ENCODE measurements at places on chromosomes 2 and 18.

DNA sequence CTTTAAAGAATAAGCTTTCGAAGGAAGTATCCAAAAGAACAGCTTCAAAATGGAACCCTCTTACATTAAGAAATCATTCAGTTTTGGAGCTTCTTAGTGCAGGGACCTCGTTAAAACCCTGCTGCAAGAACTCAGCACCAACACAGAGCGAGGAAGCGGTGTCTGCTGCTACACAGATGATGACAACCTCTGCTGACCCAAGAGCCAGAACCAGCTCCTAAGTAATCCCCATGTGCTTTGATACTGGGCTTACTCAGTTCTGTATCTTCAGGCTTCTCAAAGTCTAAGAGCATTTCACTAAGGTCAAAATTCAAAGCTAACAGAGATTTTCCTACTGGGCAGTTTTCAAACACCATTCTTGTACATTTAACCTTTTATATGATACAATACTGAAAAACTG, 194.6 kb downstream of the STK39 start:
- no peak for DNase-seq

GRCh38 chr2:48525269-48525943, 4.5 kb upstream of the STON1 start:
- DNase-seq, result no peak

DNA sequence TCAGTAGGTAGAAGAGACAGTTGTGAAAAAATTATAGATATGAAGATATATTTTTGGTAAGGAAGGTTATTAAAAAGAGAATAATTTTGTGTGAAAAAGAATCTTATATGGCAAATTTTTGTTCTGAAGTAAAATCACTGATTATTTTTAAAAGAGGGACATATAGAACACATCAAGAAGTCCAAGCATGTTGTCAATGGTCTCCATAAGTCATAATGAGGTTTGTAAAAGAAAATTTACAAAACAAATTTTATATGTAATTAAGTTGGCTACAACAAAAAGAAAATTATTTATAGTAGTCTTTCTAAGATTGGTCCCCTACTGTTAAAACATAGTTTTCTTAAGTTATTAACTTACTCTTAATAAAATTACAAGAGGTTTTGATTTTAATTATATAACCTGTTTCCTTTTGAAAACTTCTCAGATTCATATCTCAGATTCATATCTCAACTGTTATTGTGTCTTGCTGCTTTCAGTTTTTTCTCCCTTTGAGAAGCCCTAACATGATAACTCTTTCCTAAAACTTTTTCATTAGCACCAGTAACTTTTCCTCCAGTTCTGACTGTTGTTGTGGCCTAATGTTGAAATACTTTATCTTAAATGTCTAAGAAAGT, 81.2 kb downstream of the SH3YL1 start:
- no peak for DNase-seq

DNA sequence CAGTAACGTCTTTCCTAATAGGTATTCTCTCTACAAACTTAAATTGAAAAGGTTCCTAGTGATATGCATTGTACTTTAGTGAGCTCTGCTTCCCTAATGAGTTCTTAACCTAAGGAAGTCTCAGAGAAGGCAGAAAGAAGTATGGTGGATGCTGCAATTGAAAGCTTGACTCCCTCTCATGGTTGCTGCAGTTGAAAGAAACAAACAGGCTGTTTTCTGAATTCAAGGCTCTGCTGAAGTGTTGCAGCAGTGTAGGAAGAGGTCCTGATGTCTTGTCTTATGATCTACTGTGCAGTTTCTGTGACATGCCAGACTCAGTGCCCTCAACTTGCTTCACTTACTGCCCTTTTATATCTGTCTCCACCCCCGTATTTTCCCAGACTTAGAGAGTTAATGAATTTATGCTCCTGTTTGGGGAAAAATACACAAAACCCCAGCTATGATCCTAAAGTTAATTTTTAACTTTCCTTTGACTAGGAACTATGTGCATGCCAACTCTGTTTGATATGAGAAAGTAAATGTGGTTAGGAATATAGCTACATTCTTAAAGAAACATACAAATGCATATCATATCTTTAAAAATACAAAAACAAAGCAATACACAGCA, 655.3 kb upstream of the FAM98A start:
- no peak for DNase-seq

GRCh38 chr2:9099341-9099751, 95.9 kb upstream of the MBOAT2 start:
- DNase-seq, result peak; percentile 55

- DNase-seq, result no peak
These were observed 21.9 kb upstream of the SLC35F6 start for GRCh38 chr2:26742048-26742770.

GRCh38 chr2:181203916-181204315, 223.5 kb downstream of the UBE2E3 start:
- DNase-seq, result peak; percentile 7

GRCh38 chr2:71071681-71072398, 3.4 kb downstream of the NAGK start:
- no peak for DNase-seq

- no peak for DNase-seq
These were observed 102.6 kb downstream of the PLB1 start for GRCh38 chr2:28598484-28598883.

GRCh38 chr2:28643911-28644334, 107.7 kb upstream of the PPP1CB start:
- peak; percentile 62 for DNase-seq

- no peak for DNase-seq
These were observed 39.1 kb downstream of the CRACDL start for GRCh38 chr2:98896944-98897343.

GRCh38 chr18:45571195-45571594, 44.1 kb upstream of the SLC14A2 start:
- no peak for DNase-seq

- DNase-seq, result no peak
These were observed 25.5 kb downstream of the CYRIA start for GRCh38 chr2:16640001-16640700.

DNA sequence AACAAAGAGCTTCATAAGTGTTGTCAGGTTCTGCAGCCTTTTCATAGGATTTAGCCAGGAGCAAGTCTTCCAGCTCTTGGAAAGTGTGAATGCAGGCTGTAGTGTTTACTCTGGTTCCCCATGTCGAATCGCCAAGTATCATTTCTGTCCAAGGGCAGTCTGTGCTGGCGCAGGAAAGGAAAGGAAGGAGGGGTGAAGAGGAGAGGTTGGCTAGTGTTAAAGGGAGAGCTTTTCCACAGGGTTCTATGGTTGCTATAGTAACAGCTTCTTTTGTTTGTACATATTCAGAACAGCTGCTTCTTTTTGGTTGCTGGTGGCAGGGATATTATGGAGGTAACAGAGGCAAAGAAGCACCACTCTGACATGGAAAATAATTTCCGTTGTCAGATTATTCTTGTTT, 69.9 kb downstream of the KCNH7 start:
- no peak for DNase-seq

DNA sequence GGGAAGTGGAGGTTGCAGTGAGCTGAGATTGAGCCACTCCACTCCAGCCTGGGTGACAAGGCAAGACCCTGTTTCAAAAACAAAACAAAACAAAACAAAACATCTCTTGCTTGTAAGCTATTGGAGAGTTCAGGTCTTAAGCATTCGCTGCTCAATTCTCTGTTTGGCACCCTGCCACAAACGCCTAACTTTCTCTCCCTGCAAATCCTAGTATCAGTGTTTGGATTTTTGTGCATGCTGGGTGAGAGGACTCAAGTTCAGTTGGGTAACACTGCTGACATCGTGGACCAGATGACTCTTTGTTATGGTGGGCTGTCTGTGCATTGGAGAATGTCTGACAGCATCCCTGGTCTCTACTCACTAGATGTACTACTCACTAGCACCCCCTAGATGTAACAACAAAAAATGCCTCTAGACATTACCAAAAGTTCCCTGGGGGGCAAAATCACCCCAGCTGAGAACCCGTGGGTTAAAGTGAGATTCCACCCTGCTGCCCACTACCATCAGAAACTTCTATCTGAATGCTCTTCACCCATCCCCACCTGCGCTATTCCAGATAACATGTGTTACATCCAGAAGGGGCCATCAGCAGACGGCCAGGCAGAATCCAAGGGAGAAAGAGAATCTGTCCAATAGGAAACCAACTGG, 50.9 kb downstream of the CACNB4 start:
- DNase-seq, result no peak

DNA sequence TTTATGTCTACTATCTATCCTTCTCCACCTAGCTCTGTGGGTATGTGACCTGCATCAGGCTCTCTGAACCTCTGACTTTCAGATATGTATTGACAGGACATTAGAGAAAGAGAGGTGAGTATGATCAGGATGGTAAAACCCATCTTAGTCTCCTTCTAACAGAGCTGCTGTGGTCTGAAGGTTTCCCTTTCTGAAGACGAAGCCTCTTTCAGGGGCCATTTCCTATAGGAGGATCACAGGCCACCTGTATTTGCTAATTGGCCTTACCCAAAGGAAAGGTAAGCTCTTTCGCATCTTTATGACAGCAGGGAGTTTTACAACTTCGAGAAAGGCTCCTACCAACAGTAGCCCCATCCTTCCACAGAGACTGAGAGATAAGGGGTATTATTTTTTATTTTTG, 442.9 kb downstream of the KCNJ3 start:
- no peak for DNase-seq

DNA sequence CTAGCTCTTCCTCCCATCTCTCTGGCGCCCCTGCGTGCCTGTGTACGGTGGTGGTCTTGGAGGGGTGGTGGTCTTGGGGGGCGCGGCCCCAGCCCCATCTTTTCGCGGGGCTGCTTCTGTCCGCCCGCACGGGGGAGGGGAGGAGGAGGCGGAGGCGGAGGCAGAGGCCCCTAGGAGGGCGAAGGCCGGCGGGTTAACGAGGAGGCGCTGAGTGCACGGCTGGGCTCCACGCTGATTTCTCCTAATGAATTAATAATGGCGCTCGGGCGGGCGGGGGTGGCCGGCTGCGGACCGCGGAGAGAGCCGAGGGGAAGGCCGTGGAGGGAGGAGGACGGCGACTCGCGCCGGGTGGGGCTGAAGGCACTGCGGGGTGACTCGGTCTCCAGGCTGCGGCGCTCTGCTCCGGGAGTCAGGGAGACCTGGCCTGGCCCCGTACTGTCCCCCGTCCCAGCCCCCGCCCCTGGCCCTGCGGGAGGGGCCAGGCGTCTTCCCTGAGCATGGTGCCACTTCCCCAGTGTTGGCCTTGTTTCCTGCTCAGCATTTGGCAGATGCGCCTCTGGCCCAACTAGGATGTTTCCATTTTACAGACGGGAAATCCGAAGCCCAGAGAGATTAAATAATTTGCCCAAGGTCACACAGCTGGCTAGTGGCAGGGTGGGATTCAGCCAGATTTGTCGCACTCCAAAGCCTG, 6.0 kb downstream of the GAREM2 start:
- peak; percentile 61 for DNase-seq

DNA sequence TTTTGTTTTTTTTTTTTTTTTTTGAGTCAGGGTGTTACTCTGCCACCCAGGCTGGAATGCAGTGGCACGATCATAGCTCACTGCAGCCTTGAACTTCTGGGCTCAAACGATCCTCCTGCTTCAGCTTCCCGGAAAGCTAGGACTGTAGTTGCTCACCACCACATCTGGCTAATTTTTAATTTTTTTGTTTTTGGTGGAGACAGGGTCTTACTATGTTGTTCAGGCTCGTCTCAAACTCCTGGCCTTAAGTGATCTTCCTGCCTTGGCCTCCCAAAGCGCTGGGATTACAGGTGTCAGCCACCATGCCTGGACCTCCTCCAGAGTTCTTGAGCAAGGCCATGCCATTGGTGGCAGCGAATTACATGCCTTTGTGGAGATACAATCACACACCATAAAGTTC, 35.2 kb downstream of the ASB1 start:
- no peak for DNase-seq

- DNase-seq, result no peak
These were observed 46.0 kb upstream of the SEC11C start for GRCh38 chr18:59093668-59094067.

DNA sequence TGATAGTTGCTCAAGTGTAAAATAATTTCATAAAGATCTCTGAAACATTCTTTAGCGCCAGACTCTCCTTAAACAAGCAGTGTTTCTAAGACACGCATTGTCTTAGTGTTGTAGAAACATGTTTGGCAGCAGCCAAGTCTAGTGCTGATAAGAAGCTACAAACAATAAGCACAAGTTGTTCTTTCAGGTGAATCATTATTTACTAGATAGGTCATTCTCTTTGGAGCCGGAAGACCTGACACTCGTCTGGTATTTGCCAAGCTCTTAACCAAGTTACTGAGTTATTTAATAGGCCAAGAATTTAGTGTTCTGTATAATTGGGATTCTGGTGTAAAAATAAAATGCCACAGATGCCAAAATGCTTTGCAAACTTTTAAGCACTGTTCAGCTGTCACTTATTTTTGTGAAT, 852.1 kb downstream of the CPS1 start:
- peak; percentile 16 for DNase-seq

- DNase-seq, result no peak
These were observed 226.0 kb downstream of the TFCP2L1 start for GRCh38 chr2:121058852-121059558.

DNA sequence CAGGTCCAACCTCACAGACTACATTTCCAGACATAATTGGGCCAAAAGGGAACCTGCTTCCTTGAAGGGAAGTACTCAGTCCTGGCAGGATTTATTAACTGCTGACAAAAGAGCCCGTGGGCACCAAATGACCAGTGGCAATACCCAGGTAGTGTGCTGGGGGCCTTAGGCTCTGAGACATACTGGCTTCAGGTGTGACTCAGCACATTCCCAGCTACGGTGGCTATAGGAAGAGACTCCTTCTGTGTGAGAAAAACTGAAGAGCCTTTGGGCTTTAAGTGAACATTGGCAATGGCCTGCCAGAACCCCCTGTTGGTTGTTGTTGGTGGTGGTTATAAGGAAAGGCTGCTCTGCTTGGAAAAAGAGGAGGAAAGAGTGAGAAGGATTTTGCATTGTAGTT, 401.8 kb downstream of the KCNJ3 start:
- DNase-seq, result no peak

- DNase-seq, result no peak
These were observed 5.4 kb downstream of the KLHL14 start for GRCh38 chr18:32767400-32767799.

DNA sequence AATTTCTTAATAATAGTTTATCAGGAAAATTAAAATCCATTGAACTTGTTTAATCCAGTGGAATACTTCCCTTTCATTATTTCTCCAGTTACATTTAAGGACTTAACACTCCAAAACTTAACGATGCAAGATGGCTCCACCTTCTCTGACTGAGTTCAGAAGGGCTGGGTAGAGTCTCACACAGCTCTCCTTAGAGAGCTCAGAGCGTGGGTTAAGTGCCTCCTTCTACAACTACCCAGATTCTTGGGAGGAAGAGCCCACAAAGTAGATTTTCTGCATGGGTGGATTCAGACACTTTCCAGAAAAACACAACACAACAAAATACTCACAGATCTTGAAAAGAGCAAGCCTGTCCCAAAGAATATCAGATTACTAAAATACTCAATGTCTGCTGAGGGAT, 130.6 kb downstream of the THADA start:
- no peak for DNase-seq

DNA sequence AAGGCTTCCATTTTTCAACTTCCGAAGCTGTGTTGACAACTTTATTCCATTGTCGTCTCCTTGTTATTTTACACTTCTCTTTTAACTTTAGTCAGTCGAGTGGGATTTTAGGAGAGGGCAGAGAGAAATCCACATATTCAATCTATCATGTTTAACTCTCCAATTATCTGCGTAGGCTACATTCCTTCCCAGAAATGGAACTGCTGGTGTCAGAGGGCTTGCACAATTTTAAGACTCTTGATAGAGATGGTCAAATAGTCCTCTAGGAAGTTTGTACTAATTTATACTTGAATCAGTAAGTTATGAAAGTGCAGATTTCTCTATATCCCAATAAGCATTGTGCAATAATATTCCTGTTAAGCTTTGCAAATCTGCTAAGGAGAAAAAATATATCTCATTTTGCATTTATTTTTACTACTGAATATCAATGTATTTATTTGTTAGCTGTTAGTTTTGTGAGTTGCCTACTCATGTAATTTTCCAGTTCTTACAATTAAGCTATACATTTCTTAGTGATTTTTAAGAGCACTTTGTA, 95.6 kb downstream of the CYP26B1 start:
- DNase-seq, result peak; percentile 4
